ENCODE measurements at places on chromosomes 2 and 18. TPM values are rescaled to one million over a fixed set of nuclear protein-coding genes. Genes with fewer than 3 reads are reported as not detected.
A peak's percentile ranks its signal among the peaks of the same experiment; 100 is the strongest.

DNA sequence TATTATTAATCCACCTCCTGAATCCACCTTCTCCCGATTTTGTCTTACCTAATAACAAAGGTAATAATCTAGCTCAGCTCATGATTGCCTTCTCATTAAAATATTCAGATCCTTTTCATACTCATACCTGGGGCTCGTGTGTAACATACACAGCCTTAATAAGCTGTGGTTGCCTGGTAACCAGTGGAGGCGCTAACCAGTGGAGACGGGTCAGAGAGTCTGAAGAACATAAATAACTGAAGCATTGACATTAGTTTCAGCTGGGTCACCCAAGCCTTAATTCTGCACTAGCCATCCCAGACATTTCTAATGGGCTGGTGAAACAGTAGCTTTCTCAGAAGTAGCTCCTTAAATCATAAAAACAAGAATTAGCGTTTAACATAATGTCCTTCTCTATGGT, 14.8 kb upstream of the DTNA start:
- peak; percentile 49 for DNase-seq

- DNase-seq, result no peak
These were observed 664.4 kb downstream of the DSC3 start for GRCh38 chr18:30378097-30378496.

DNA sequence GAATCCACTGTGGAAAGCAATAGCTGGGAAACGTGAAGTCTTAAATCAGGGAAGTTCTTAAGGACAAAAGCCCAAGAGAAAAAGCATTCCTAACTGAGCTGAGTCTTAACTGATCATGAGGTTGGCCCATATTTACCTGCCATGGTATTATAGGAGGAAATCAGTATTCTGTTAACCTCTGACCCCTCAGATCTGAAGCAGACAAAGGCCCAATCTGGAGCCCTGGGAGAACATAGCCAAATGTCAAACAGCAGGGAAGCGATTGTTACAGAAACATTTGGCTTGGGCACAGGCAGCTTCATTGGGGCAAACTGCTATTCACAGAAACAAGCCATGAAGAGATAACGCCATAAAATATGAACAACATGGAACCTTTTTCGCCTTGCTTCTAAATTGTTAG, 18.8 kb downstream of the EPHA4 start:
- DNase-seq, result no peak

DNA sequence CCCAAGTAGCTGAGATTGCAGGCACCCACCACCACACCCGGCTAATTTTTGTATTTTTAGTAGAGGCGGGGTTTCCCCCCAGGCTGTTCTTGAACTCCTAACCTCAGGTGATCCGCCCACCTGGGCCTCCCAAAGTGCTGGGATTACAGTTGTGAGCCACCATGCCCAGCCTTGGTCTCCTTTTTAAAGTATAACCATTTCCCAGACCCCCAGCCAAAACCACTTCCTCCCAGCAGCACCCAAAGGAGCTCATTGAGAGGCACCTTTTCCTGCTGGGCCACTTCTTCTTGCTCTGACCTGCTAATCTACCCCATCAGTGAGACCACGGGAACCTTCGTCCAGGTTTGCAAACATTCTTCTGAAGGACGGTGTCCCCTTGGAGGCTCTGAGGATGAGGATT, 69.9 kb downstream of the INPP5D start:
- no peak for DNase-seq

DNA sequence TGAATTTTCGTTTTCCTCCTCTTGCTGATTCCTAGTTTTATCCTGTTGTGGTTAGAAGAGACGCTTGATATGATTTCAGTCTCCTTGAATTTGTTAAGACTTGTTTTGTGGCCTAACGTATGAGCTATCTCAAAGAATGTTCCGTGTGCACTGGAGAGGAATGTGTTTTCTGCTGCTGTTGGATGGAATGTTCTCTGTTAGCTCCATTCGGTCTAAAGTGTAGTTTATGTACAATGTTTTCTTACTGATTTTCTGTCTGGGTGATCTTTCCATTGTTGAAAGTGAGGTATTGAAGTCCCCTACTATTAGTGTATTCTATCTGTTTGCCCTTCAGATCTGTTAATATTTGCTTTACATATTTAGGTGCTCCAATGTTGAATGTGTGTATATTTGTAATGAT, 25.9 kb downstream of the COLEC11 start:
- no peak for DNase-seq

- no peak for DNase-seq
These were observed 46.1 kb downstream of the DNMT3A start for GRCh38 chr2:25295621-25296020.

ABHD1 gene
- polyA plus RNA-seq, result 0.46 TPM

Data from left renal pelvis (tissue), 4 donors.